ENCODE measurements at places on chromosomes 4 and X.
A peak's percentile ranks its signal among the peaks of the same experiment; 100 is the strongest.

- DNase-seq = no peak
These were observed 177.2 kb downstream of the CRLF2 start for GRCh38 chrX:1035206-1035605.

- no peak for DNase-seq
These were observed 150.0 kb downstream of the TTC29 start for GRCh38 chr4:146795711-146796110.

DNA sequence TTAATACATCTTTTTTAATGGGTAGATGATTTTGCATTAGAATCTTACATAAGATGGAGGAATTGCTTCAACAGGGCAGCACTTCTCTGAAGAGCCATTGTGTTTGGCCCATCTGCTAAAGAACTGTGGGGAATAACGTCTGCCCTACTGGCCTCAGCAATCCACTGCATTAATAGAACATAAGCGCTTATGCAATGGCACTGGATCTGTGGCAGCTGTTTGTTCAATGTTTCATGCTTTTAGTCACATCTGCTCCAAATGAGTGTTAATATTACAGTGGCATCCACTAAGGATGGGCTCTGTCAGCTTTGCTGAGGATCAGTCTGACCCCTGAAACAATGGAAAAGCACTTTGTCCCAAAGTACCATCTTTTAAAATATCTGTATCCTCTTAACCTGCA is 279.0 kb upstream of the GK2 start:
- no peak for DNase-seq

GRCh38 chr4:6464842-6465588 is 7.4 kb downstream of the PPP2R2C start:
- no peak for DNase-seq

DNA sequence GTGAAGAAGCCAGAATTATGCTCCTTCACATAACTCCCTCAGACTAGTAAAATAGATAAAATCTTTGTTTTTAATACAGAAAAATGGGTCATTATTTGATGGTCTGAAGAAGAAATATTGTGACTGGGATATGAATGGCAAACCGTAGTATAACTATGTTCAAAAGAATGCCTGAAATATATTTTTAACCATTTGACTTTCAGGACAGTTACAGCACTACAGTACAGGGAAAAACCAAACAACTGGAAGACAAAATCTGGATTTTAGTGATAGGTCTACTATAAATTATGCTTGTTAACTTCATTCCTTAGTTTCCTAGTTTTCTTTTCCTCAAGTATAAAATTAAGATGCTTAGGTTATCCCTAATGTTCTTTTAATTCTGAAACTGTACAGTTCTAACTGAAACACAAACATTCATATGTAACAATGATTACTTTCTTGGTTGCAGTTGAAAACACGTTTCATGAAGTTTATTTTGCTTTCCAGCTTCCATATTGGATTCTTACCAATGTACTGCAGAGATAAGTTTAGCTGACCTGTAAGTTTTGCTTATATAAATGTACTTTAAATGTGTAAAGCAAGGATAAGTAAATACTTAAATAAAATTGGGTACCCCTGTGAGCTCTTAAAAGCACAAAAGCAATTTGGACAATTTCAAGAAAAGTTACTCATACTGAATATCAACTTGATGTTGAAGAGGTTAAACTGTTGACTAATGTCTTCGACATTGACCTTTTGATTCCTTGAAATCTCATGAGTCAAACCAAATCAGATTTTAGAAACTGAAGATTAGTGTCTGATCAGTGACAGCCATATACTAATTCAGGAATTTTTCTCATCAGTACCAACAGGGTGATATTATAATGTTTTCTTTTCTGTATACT is 895 bp downstream of the AFP start:
- no peak for DNase-seq

GRCh38 chr4:115648786-115649185 is 535.4 kb upstream of the NDST4 start:
- no peak for DNase-seq

DNA sequence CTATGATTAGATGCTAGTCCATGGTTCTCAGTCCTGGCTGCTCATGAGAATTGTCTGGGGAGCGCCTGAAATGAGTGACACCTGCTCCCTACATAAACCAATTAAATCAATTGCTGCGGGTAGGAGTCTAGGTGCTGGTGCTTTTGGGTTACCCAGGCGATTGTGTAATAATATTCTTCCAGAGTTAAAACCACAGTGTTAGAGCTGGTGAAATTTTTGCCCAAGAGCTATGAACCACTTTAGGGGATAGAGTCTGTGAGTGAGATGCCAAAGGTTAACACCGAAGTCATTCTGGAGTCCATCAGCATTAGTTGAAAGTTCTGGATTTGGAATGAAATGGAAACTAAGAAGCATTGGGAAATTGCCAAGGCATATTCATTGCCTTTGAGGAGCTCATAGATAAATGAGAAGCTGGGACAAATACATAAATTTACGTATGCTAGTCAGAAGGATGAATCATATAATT is 15.3 kb downstream of the PDK3 start:
- no peak for DNase-seq

GRCh38 chr4:110710070-110710469 is 87.2 kb upstream of the PITX2 start:
- peak; percentile 23 for DNase-seq

DNA sequence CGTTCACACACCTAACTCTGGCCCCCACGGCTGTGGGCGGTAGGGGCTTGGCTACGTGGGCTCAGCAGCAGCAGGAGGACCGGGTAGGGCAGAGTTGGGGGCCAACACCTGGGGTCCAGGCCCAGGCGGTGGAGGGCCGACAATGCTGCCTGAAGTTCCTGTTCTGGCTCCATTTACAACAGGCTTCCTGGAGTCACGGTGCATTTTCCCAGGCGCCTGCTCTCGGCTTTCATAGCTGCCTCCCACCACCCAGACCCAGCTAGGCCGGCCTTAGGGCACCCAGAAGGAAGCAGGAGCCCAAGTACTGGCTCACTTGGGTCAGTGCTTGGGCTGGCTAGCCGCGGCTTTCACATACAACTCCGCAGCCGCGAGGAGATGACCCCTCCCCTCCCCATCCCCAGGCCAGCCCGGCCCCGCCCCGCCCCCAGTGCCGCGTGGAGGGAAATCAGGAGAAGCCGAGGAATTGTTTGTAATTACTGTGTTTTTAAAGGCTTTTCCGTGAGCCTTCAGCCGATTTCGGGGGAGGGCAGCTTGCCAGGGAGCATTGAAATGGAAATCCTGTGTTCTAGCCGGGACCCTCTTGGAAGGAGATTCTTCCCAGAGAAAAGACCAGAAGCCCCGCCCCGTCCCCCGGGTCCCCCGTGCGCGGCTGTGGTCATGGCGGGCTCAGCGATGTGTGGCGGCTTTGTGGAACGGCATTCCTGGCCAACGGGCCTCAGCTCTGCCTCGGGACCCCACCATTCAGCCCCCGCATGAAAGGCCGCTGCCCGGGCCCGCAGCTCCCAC is 28.5 kb downstream of the PJA1 start:
- DNase-seq = no peak

DNA sequence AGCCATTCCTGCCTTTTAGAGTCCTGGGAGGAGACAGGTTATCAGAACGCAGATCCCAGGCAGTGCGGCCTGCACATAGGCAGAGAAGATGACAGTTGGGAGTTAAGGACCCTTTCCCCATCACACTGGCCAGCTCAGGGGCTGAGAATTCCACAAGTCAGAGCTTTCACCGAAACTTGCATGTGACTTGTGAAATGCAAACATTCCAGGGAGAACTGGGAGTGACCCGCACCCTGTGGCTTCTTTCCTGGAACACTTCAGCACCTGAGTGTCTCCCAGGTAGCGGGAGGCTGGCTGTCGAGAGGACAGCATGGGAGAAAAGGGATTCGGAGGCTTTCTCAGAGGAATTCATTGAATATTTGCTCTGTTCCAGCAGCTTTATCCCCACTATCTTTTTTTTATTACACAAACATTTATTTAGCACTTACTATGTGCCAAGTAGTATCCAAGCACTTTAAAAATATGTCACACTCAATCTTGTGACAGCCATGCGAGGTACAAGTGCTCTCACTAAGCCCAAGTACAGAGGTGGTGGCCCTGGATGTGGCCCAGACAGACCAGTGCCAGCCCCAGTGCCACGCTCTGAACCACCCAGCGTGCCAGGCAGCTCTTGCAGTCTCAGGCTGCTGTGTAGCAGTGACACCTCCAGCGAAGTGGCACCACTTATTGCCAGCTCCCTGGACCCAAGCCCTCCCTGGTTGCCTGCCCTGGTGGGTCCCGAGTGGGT is 100.5 kb downstream of the PHKA2 start:
- DNase-seq = no peak

DNA sequence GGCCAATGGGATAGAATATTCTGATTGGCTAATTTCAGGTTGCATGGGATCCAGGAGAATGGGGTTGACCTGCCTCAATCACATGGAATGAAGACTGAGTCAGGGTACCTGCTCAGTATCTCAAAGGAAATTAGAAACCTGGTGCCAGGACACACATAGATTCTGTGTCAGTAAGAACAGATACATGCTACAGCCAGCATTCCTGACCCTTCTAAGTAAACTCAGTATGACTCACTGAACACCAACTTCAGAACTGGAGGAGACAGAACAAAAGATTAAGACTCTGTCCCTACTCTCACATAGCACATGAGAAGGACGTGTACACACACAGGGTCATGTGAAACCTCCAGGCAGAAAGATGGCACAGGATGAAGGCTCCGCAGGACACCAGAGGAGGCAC is 54.5 kb downstream of the FAM184B start:
- DNase-seq = no peak

DNA sequence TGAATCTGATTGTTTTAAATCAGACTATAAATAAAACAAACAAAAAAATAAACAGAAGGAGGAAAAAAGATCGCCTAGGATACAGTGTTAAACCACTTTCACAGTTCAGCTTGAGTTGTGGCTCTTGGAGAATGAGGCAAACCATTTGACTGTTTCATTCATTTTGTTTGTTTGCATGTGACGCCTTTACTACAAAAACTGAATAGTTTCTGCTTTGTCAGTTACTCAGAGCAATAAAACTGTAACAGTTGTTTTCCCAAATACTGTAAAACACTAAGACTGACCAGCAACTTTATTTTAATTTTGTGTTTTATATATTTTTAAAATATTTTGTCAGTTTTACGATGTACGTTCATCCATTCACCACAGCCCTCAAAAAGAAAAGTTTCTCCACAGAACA is 214.5 kb downstream of the FBXW7 start:
- no peak for DNase-seq

- no peak for DNase-seq
These were observed 85.6 kb upstream of the NMU start for GRCh38 chr4:55721651-55722050.

DNA sequence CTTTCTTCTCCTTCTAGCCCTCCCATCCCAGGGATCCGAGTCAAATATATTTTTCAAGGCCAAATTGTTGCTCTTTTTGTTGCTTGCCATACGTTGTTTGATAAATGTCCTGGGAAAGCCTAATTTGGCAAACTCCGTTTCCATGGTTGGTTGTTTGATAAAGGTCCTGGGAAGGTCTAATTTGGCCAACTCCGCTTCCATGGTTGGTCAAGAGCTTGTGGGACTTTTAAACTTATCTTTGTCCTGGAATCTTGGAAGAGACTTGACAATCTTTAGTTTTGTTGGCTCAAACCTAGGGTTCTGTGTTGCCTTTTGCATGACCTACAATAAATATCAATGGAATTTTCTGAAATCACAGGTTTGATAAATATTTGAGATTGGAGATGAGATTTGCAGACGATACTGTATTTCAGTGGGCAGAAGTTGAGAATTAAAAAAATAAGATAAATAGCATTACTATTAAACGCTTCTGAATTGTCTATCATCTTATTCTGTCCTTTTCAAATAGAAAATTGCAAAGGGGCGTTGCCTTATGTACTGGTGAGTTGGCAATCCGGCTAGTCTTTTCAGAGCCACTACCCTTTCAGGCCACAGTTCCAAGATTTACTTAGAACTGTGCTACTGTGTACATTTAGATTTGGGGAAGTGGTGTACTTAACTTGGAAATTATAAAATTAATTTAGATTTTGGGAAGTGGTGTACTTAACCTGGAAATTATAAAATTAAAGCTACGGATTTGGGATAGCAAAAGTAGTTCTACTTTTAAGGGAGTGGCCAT is 804 bp downstream of the OSTC start:
- DNase-seq = no peak

DNA sequence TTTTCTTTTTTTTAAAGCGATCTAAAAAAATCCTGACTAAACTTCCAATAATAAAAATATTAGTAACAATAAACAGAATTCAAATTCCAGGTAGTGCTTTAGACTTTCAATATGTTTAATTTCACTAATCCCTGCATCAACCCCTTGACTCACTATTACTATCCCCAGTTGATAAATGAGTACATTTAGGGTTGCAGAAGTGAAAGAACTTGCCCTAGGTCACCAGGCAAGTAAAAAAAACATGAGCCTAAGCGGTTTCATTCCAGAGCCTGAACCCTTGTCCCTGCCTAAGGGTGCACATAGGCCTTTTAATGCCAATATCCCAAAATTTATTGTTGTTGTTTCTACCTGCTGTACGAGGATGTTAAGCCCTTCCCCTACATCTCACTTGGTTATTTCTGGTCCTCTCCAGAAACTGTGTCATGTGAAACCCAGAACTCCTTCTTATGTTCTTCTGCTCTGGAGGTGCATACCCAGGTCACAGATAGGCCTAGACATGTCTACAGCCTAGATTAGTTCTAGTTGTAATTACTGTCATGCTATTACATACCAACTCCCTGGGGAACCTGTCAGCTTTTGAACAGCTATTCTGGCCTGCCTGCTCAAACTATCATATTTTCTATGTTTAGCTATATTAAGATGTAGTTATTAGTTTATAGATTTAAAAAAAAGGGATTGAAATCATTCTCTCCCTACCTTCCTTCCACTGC is 244.5 kb upstream of the PITX2 start:
- peak; percentile 40 for DNase-seq

DNA sequence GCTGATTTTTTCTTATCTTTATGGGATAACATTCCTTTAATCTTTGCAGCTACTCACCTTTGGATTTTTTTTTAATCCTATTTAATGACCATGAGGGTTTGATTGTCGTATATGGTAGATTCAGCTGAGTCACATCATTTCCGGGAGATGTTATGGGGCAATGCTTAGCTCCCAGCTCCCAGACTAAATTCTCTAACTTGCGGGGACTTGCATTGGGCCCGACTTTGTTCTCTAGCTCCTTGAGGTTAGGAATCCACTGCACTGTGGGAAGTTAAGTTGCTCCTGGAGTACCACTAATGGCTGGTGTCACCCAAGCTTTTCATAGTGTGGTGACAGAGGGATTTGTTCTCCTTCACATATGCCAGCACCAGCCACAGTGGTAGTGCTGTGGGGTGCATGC is 287.4 kb downstream of the TECRL start:
- DNase-seq = peak; percentile 90

DNA sequence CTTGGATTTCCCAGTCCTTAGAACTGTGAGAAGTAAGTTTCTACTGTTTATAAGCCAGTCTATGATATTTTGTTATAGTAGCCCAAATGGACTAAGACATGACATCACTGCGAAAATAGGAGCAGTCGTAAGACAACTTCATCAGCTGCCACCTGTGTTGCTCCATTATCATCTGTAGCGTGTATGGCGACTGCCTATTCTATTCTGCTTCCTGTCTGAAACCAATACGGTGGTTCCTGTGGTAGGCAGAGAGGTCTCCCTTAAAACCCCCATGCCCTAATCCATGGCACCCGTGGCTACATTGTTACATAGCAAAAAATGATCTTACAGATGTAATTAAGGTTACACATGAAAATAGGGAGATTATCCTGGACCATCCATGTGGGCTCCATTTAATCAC is 105.4 kb upstream of the FAT1 start:
- no peak for DNase-seq

- DNase-seq = no peak
These were observed 108.5 kb upstream of the WDR1 start for GRCh38 chr4:10225096-10225495.

All from foreskin keratinocyte (primary cell).